ENCODE measurements at places on chromosomes 11 and 22.

- no peak for DNase-seq
These were observed 27.2 kb downstream of the PPFIBP2 start for GRCh38 chr11:7540830-7541555.

DNA sequence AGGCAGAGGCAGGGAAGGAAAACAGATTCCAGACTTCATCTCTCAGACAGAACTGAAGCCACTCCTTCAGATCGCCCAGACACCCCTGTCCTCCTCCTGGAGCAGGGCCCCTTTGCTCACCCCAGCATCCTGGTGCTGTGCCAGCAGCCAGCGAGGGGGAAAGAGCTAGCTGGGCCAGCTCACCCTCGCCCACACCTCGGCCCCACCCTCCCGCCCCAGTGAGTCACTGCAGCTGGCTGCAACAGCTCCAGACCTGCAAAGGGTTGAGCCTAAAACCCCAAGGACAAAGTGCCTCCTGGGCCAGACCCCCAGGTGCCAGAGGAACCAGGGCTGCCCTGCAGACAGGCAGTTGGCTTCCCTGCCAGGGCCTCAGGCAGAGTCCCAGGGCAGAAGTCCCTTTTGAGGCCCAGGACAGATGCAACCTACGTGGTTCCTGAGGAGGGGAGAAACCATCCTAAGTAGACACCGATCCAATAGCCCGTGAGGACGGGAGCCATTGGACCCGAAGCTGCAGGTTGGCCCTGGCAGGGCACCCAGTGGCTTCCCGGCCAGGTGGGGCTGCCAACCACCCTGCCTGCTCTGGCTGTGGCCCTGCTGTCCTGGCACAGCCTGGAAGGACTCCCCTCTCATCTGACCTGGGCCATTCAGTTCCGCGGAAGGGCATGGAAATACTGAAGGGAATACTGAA is 7.2 kb downstream of the AHNAK start:
- DNase-seq, result peak; percentile 90

GRCh38 chr22:42410708-42411107 is 21.5 kb downstream of the NFAM1 start:
- no peak for DNase-seq

DNA sequence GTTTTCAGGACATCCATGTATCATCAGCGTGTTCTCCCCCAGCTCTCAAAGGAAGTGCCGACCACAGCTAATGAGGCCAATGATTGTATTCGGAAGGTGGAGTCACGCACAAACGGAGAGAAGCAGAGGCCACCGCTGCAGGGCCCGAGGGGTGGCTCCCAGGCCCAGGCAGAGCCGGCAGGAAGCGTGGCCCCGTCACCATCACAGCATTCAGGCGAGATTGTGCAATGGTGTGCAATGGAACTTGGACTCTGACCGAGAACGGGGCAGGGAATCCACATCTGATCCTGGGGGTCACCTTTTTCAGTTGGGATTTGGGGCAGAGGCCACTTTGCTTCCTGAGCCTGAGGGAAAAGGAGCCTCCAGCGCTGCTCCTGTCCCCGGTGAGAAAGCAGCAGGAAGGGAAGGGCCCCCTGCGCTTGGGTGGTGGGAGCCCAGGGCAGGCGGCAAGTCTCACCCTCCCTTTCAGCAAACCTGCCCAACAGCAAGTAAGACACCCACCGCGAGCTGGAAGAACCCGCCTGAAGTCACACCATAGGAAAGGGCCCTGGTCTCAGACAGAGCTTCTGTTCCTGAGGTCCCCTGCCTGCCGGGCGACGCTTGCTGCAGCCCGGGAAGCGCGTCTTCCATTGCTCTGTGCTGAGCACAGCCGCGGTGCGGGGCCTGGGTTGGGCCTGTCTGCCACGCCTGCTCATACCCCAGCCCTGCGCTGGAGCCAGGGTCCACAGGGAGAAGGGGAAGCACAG is 1430.7 kb downstream of the BRD1 start:
- DNase-seq, result no peak

DNA sequence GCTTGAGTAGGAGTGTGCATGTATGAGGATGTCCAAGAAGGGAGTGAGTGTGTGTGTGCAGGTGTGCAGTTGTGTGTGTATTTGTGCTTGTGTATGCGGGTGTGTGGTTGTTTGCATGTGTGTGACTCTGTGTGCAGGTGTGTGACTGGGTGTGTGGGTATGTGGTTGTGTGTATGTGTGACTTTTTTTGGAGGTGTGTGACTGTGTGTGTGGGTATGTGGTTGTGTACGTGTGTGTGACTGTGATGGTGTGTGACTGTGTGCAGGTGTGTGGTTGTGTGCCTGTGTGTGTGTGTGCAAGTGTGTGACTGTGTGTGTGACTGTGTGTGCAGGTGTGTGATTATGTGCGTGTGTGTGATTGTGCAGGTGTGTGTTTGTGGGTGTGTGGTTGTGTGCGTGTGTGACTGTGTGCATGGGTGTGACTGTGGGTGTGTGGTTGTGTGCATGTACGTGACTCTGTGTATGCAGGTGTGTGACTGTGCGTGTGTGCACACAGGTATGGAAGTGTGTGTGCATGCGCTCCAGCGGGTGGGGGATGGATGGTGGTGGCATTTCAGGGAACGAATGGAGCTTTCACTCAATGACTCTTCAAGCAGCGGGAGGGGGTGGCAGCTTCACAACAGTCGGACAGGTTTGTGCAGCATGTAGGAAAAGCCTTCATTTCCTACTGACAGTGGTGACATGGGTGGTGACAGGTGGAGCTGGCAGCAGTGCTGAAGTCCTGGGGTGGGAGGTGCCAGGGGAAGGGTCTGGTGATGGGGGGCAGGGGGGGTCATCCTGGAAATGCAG is 47.6 kb downstream of the CACNA1I start:
- no peak for DNase-seq

DNA sequence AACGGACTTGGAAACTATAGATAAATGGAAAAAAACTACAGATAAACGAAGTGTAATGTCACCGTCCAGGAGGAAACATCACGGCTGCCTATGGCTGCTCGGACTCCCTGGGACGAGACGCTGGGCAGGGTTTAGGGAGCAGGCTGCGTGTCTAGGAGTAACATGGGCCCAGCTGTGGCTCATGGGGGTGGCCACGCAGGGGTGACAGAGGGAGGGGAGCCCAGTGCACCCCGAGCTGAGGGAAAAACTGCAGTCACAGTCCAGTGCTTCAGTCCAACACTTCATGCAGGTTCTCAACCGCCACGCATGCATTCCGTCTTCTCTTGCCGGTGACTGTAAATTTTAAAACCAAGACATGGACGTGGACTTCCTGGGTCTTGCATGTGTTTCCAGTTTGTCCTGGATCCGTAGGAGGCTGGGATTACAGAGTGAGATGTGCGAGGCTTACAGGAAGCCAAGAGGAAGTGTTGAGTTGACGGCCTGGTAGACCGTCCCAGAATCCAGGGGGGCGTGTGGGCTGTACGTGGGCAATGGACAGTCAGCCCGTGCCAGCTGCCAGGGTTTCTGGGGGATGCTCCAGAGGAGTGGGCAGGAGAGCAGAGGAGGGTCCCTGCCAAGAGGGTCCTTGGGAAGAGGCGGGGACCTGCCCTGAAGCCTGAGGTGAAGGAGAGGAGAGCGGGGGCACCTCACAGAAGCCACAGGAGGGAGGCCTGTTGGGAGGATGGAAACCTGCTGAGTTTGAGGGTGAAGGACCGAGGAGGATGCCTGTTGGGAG is 691.4 kb downstream of the BRD1 start:
- no peak for DNase-seq

- no peak for DNase-seq
These were observed 71.5 kb downstream of the RCN1 start for GRCh38 chr11:32162351-32162750.

- DNase-seq, result no peak
These were observed 790 bp upstream of the TMEM41B start for GRCh38 chr11:9315078-9315688.

DNA sequence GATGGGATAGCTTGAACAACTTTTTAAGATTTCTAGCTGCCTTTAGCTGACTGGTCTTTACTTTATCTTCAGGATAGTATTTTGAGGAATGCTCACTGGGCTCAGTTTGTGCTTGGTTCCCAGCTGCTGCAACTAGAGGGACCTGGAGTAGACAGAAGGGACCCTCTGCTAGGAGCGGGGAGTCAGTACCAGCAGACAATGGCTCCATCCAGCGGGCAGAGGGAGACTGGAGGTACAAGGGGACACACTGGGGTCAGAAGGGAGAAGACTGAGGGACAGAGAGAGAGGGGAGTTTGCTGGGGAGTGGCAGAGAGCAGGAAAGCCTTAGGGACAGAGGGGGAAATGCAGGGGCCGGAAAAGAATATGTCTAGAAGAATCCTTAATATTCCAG is 22.0 kb upstream of the ACER3 start:
- no peak for DNase-seq

- DNase-seq, result no peak
These were observed 47.1 kb downstream of the CWC15 start for GRCh38 chr11:94926271-94926625.

DNA sequence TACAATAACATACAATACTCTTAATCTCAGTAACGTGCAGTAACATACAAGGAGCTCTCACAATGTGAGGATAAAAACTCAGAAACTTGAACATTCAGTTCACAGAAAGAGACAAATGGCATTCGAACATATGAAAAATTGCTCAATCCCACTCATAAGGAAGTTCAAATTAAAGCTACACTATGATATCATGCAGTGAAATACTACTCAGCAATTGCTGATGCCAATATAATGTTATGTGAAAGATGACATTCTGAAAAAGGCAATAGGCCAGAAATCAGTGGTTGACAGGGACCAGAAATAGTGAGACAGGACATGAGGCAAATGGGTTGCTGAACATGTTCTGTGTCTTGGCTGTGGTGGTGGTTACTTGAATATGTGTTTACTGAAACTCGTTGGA is 33.7 kb upstream of the PITPNB start:
- DNase-seq, result no peak

- no peak for DNase-seq
These were observed 14.9 kb upstream of the ME3 start for GRCh38 chr11:86687185-86687778.

DNA sequence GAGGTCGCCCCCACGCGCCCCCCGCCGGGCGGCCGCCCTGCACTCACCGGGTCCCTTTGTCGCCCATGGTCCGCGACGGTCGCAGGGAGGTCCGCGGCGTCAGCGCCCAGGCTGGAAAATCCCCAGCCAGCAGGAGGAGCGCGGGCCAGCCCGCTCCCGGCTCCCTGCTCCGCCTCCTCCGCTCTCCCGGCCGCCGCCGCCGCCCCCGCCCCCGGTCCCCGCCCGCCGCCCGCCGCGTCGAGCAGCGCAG is at the start of gene ARRB1:
TSS of gene ARRB1 (minus strand) at position 121 of the 250 bp plus-strand sequence. CDS start at position 67, 54 bp downstream.
- peak; percentile 50 for DNase-seq

DNA sequence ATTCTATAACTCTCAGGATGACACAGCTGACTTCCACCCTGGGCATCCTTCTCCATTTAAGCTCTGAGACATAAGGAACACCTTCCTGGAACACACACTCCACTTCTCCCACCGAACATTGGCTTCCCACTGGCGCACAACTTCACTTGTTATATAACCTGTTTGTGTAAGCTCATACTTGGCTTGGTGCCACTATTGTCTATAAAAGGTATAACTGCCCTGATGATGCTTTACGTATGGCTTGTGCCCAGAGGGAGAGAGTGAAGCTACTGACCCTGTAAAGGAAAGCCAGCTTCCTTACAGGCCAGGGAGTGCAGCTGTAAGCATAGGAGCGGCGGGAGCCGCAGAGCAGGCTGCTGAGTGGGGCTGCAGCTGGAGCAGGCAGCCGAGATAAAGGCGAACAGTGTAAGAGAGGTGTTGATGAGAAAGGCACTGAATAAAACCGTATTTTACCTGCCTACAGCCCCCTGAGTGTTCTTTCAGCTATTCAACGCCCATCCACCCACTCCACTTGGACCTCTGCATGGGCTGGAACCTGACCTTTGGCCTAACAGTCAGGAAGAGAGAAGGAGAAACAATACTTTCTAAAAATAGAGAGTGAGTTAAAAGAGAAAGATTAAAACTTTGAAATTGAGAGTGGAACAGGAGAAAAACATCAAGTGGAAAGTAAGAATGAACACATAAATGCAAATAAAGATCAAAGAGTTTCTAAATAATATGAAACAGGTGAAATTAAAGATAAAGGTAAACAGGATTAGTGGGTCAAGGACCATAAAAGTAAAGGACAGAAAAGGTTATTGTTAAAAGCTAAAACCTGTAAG is 252.1 kb upstream of the ARHGAP42 start:
- no peak for DNase-seq

DNA sequence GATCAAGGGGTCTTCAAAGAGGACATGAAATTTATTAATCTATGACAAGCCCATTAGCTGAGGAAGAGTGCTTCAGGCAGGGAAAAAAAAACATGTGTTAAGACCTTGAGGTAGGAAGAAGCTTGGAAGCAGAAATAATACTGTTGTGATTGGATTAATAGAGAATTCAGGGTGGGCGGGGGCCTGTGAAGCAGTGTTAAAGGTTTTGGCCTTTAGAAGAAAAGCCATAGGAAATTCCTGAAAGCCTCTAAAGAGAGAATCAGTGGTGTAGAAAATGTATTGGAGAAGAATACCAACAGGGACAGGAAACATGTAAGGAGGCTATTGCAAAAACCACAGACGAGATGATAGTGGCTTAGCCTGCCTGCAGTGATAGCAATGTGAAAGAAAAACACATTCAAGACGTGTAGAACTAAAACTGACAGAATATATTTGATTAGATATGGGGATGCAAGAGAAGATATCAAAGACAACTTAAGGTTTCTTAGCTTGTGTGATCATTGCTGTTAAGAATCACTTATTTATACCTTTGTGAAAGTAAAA is 404.4 kb upstream of the ANO3 start:
- no peak for DNase-seq

DNA sequence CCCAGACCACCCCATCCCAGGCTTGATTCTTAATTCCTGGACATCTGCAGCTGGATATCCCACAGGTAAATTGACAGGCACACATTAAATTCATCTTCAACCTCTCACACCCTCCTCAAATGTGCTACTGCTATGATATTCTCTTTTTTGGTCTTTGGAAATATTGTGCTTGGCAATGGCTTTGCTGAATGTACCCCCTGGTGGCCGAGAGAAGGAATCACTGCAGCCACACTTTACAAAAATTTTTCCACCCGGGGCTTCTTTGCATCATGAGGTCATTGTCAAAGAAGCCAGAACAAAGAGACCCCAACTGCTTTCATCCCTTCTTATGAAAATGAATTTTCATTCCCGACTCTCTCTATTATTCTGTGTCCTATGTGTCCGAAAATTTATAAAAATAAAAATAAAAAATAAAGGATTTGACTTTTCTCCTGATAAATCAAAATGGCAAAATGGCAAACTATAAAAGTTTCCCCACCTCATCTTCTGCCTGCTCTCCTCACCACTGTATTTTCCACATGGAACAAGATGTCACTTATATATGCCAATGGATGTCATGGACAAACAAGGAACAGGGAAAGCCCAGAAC is 15.0 kb upstream of the CYB5R2 start:
- DNase-seq, result peak; percentile 37

- DNase-seq, result no peak
These were observed 995.1 kb downstream of the BRD1 start for GRCh38 chr22:48832592-48832991.

- DNase-seq, result no peak
These were observed 82.1 kb downstream of the KCNQ1 start for GRCh38 chr11:2526808-2527381.

GRCh38 chr11:32921204-32921603 is 28.6 kb downstream of the QSER1 start:
- no peak for DNase-seq

- DNase-seq, result no peak
These were observed 193.0 kb downstream of the MAML2 start for GRCh38 chr11:96149743-96150555.

- DNase-seq, result no peak
These were observed 539.5 kb upstream of the LUZP2 start for GRCh38 chr11:23957314-23957713.
